ENCODE measurements at places on chromosomes 6 and 20. TPM values are rescaled to one million over a fixed set of nuclear protein-coding genes. Genes with fewer than 3 reads are reported as not detected.

GRCh38 chr20:46898423-46898822 is 3.8 kb downstream of the EYA2 start:
- H3K27me3 ChIP-seq, result peaks cover 96% of the 10 kb centered on the region
- no peak overlapping the region for H3K4me3 ChIP-seq

DNA sequence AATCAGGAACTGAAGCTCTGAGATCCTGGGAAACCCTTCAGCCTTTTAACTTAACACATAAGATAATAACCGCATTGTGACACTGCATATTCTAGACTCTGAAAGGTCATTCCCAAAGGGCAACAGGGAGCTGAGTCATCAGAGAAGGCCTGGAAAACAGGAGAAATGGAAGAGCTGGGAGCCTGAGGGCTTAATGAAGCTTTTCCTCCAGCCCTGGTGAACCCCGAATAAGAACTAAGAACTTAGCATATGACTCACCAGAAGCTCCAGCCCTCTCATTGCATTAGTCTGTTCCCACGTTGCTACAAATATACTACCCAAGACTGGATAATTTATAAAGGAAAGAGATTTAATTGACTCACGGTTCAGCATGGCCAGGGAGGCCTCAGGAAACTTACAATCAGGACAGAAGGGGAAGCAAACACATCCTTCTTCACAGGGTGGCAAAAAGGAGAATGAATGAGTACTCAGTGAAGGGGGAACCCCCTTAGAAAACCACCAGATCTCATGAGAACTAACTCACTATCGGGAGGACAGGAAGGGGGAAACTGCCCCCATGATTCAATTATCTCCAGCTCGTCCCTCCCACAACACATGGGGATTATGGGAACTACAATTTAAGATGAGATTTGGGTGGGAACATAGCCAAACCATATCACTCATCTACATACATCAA is 648.5 kb downstream of the TFAP2A start:
- H3K4me1 ChIP-seq, result no peaks in the 10 kb centered on the region
- H3K27me3 ChIP-seq, result peaks cover 20% of the 10 kb centered on the region
- no peaks in the 10 kb centered on the region for H3K36me3 ChIP-seq

The SLC22A16 gene
- total RNA-seq, result not detected

DNA sequence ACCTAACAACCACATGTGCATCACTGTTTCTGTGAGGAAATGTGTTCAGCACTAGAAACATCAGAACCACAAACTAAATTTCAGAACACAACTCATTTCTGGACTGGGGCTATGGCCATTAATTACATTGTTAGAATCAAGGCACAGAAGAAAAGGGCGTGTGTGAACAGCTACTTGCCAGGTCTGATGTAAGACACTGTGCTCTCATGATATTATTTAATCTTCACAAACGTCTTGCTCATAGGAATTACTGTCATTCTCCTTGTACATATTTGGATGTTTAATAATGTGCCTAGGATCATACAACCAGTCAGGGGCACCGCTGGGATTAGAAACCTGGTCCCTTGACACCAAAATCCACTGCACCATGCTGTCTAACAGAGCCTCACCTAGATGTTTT is 14.8 kb downstream of the ADGRF1 start:
- no peak overlapping the region for H3K4me3 ChIP-seq
- no peaks in the 10 kb centered on the region for H3K4me1 ChIP-seq
- H3K36me3 ChIP-seq, result peaks cover 68% of the 10 kb centered on the region
- DNase-seq, result no peak
- no peaks in the 10 kb centered on the region for H3K27me3 ChIP-seq
- H3K27ac ChIP-seq, result no peak overlapping the region

The DACT2 gene
- total RNA-seq, result not detected

DNA sequence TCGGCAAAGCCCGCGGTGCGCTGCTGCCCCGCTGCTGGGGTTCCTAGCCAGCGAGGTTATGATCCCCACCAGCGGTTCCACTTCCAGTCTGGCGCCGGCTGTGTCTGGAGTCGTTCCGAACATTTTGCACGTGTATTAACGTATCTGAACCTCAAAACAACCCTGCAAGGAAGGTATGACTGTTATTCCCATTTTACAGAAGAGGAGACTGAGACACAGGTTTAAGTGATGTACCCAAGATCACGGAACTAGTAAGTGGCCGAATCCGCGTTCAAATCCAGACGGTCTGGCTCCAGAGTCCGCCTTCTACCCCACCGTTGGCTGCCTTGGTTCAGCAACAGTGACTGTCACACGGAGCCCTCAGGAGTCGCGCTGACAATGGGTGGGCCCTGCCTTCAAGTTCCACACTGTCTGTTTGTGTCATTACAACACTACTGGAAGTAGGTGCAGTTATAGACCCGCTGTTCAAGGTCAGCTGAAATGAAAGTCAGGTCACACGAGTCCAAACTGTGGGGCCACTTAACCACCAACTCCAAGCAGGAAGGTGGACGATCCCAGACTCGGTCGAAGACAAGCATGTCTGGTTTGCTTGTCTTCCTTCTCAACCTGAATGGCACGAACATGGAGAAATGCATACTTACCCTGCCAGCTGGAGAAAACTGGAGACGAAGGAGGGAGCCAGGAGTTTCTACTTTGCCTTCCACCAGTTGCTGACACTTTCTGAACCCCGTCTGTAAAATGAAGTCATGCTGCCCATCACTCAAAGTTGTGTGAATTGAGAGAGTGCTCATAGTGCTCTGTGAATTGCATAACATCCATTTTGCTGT is 803 bp upstream of the SRXN1 start:
- peaks cover 18% of the 10 kb centered on the region for H3K36me3 ChIP-seq
- H3K27me3 ChIP-seq, result peaks cover 19% of the 10 kb centered on the region
- peak overlapping the region; percentile 94 for H3K4me3 ChIP-seq
- no peak for DNase-seq
- H3K27ac ChIP-seq, result no peak overlapping the region
- peaks cover 12% of the 10 kb centered on the region for H3K4me1 ChIP-seq

The PKHD1 gene
- total RNA-seq, result 0.40 TPM

GRCh38 chr6:130848945-130849344 is 21.7 kb downstream of the SMLR1 start:
- DNase-seq, result no peak
- no peak overlapping the region for H3K4me3 ChIP-seq
- no peaks in the 10 kb centered on the region for H3K27me3 ChIP-seq

DNA sequence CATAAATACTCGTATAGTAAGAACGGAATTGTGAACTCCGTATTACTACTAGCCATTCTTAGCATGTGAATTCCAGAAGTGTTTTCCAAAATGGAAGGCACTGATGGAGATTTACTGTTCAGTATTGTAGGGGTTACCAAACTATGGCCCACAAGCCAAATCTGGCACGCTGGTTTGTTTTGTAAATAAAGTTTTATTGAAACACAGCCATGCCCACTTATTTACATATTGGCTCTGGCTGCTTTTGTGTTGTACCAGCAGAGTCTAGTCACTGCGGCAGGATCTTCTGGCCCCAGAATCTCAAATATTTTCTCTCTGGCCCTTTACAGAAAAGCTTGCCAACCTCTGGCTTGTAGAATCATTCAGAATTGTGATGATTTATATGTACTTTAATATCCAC is 44.3 kb upstream of the PRELID3B start:
- H3K27ac ChIP-seq, result no peak overlapping the region
- H3K36me3 ChIP-seq, result no peaks in the 10 kb centered on the region
- H3K4me1 ChIP-seq, result peaks cover 11% of the 10 kb centered on the region
- peaks cover 63% of the 10 kb centered on the region for H3K27me3 ChIP-seq

DNA sequence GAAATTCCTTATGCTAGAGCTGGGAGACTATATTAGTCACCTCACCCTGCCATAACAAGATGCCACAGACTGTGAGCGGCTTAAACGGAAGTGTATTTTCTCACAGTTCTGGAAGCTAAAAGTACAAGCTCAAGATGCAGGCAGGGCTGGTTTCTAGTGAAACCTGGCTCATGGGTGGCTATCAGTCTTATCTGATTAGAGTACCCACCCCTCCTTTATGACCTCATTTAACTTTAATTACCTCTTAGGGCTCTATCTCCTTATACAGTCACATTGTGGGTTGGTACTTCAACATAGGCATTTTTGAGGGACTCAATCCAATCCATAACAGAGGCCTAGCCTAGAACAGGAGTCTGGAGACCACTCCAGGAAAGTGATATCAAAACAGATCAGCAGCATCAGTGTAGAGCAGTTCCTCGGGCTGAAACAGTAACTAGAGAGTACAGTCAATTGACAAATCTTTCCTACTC is 2.3 kb upstream of the SNRNP48 start:
- no peak overlapping the region for H3K4me3 ChIP-seq
- H3K27ac ChIP-seq, result no peak overlapping the region
- peak; percentile 22 for DNase-seq
- H3K4me1 ChIP-seq, result peaks cover 18% of the 10 kb centered on the region
- H3K27me3 ChIP-seq, result no peaks in the 10 kb centered on the region

DNA sequence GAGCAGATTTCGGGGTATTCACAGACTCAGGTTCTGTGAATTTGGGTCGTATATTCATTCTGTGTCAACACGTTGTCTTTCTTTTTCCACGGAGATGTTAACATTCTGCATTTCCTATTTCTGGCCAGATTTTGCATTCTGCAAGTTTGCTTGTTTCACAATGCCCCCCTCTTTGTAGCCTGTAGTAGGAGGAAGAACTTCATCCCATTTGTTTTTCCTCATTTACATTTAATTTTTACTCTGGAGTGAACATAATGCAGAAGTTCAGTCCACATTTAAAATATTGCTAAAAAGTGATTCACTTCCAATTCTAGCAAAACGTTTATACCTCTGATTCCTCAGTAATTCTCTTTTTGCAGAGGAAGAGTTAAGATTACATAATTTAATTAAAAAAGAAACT is 12.9 kb downstream of the TAGAP start:
- H3K27me3 ChIP-seq, result no peaks in the 10 kb centered on the region
- no peak for DNase-seq
- H3K27ac ChIP-seq, result no peak overlapping the region
- no peaks in the 10 kb centered on the region for H3K36me3 ChIP-seq

The TXLNB gene
- total RNA-seq, result not detected

DNA sequence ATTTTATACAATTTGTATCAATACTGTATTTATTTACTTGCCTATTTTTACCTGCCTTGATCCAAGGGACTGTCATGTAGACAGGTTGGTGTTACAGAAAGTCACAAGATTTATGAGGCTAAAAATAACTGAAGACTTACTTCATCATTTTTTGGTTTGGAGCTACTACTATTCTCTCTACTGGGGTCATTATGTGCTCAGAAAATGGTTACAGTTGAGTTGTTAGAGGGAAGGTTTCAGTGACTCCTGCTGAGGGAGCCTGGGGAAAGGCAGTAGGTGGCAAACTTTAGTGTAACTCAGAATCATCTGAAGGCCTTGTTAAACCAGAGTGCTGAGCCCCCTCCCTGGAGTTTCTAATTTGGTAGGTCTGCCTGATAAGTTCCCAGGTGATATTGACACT is 118.8 kb downstream of the TINAG start:
- no peak overlapping the region for H3K4me3 ChIP-seq
- no peaks in the 10 kb centered on the region for H3K4me1 ChIP-seq
- H3K27me3 ChIP-seq, result no peaks in the 10 kb centered on the region
- H3K36me3 ChIP-seq, result no peaks in the 10 kb centered on the region
- H3K27ac ChIP-seq, result no peak overlapping the region

The SYTL3 gene
- total RNA-seq, result 1.8 TPM

DNA sequence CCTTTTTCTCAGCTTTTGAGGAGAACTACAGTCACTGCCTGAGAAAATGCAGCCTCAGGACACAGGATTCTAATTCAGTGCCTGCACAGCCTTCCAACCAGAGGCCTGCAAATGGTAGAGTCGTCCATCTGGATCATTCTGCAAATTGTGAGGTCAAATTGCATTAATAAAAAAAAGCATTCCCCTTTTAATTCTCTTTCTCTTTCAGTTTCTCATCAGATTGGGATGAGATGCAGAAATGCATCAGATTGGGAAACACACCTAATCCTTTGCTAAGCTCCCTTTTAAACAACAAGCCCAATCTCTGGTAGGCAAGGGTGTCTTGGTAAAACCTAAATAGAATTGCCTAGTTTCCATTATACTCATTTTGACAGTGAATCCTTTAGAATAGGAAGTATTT is 838.8 kb downstream of the MAFB start:
- DNase-seq, result no peak
- H3K27me3 ChIP-seq, result no peaks in the 10 kb centered on the region
- no peaks in the 10 kb centered on the region for H3K4me1 ChIP-seq

The TSHZ2 gene
- total RNA-seq, result not detected

DNA sequence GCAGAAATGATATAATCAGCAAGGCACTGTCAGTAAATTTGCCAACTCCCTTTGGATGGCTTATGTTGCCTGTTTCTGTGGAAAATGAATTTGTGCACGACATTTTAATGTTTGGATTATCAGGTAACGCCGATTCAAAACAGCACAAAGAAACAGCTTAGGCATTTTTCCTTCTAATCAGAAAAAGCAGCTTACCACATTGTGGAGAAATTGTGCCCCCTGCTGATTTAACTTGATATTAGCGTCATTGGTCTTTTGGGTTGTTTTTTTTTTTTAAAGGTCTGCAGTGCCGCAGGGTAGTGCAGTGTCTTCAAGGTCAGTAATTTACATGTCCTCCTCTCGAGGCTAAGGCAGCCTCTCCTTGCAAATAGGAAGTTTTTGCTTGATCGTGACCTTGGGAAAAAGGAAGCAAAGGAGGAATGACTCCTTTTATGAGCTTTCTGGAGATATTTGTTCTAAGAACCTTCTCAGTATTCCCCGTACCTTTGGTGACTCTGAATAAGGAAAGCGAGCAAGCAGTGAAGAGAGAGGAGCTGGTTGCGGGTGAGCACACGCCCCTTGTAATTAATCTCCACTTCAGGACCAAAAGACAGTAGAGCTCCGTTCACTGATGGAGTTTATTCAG is 79.1 kb downstream of the ELOVL4 start:
- H3K27me3 ChIP-seq, result no peaks in the 10 kb centered on the region
- H3K27ac ChIP-seq, result no peak overlapping the region
- H3K4me1 ChIP-seq, result 0 out of 2 replicates have a peak, but pooled peaks cover 6% of the 10 kb centered on the region

DNA sequence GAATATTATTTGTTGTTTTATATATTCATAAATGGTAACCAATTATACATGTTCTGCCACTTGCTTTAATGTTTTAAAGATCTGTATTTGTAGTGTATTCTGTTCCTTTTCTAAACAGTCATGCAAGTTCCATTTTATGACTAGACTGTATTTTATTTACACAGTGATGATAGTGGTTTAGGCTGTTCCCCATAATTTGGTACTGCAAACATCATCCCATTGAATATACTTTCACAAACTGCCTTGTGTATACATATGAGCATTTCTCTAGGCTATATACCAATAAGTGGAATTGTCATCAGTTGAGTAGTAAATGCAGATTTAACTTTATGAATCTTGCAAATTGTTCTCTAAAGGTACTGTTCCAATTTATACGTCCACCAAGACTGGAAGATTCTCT is 738.0 kb downstream of the EPHA7 start:
- peak overlapping the region; percentile 44 for H3K27ac ChIP-seq
- no peaks in the 10 kb centered on the region for H3K27me3 ChIP-seq
- DNase-seq, result peak; percentile 49
- H3K4me3 ChIP-seq, result no peak overlapping the region
